ENCODE measurements at places on chromosomes 11 and 22. TPM values are rescaled to one million over a fixed set of nuclear protein-coding genes. Genes with fewer than 3 reads are reported as not detected.

Gene OR5B21
- total RNA-seq = not detected

Gene OTOG
- 0.06 TPM for total RNA-seq

DNA sequence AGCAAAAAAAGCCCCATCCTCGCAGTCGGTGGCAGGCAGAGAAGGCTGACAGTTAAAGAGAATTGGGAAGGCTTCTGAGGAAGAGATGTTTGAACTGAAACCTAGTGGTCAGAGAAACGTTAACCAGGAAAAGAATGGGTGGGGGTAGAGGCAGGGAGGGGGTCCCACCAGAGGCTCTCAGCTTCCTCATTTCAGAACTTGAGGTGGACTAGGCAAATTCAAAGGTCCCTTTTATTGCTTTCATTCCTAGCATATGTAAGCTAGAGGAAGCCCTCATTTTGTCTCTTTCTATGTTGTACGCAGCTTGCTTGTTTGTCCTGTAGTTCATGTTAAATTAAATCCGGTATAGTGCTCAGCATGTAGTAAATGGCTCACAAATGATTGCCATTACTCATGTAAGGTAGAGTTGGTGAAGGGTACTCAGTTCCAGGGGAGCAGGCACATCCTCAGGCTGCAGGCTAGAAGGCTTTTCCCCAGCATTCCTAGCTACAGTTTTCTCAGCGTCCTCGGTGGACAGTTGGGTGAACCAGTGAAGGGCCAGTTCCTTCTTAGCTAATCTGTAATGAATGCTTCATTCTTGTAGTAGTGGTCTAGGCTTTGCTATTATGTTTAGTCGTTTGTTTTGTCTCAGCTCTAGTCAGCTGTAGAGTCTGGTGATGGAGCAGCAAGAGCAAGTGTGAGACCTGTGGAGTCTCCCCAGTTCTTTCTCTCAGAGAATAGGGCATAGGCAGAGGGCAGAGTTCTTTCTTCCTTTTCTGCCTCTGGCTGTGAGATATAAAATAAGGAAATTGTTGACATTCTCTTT, 58.6 kb downstream of the UVRAG start:
- no peak for DNase-seq
- peaks cover 2% of the 10 kb centered on the region for H3K4me1 ChIP-seq
- no peaks in the 10 kb centered on the region for H3K36me3 ChIP-seq
- no peak overlapping the region for H3K27ac ChIP-seq

- DNase-seq = no peak
- no peaks in the 10 kb centered on the region for H3K27me3 ChIP-seq
- no peak overlapping the region for H3K4me3 ChIP-seq
- peaks cover 5% of the 10 kb centered on the region for H3K36me3 ChIP-seq
- no peak overlapping the region for H3K27ac ChIP-seq
- H3K4me1 ChIP-seq = no peaks in the 10 kb centered on the region
Measured at GRCh38 chr11:74453373-74453975, 13.9 kb downstream of the KCNE3 start.

GRCh38 chr11:35009944-35010342, 93.5 kb downstream of the PDHX start:
- DNase-seq = no peak
- no peaks in the 10 kb centered on the region for H3K4me1 ChIP-seq
- H3K27me3 ChIP-seq = no peaks in the 10 kb centered on the region
- no peak overlapping the region for H3K27ac ChIP-seq
- no peak overlapping the region for H3K4me3 ChIP-seq

DNA sequence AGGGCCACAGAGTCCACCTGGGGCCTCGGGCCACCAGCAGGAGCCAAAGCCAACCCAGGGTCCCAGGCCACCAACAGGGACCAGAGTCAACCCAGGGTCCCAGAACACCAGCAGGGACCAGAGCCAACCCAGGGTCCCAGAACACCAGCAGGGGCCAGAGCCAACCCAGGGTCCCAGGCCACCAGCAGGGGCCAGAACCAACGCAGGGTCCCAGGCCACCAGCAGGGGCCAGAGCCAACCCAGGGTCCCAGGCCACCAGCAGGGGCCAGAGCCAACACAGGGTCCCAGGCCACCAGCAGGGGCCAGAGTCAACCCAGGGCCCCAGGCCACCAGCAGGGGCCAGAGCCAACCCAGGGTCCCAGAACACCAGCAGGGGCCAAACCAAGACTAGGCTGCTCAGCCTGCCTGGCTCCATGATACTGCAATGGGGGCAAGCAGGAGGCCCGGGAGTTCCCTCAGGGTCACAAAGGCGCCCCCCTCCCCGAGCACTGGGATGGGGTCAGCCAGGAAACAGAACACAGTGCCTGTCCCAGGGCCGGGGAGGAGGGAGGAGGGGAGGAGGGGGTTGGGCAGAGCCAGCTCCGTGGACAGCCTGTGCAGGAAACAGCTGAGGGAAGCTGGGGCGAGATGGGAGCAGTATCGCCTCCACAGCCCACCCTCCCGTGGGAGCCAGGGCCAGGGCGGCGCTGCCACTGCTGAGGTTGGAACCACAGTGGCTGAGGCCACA, 62.0 kb upstream of the PRR5 start:
- H3K4me3 ChIP-seq = no peak overlapping the region
- no peak overlapping the region for H3K27ac ChIP-seq
- H3K36me3 ChIP-seq = no peaks in the 10 kb centered on the region
- no peaks in the 10 kb centered on the region for H3K27me3 ChIP-seq
- peaks cover 2% of the 10 kb centered on the region for H3K4me1 ChIP-seq
- DNase-seq = no peak

Measured in kidney (tissue), 22 donors.